ENCODE measurements at places on chromosomes 7 and 10.

DNA sequence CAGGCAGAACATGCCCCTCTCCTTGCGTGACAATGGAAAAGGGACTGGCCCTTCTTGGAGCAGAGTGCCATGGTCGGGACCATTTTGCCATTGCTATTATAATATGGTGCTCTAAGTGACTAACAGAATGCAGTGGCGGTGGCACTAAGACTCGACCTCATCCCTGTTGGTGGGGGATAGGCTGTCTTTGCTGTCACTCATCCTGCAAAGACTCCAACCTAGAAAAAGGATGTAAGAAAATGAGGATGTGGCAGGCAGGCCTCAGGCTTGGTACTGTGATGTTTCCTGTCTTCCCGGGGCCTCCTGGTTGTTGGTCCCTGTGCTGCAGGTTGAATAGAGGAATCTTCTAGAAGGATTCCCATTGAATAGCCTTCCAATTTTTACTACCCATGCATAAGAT lies 18.6 kb downstream of the BLNK start:
- no peak for DNase-seq

DNA sequence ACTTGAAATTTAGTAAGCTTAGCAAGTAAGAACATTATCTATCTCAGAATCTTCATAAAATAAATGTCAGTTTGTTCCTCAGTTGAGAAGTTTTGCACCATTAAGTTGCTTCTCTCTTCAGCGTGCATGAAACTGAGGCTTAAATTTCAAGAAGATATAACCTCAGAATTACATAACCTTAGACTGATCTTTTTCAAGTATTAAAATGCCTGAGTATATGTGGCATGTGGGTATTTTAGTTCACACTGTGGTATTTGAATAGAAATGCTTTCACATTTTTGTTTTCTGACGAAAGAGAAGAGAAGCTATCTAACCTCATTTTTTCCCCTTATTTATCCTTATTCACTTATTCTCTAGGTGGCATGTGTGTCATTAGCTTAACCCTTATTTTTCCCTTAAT lies 104.1 kb downstream of the PHF14 start:
- no peak for DNase-seq

DNA sequence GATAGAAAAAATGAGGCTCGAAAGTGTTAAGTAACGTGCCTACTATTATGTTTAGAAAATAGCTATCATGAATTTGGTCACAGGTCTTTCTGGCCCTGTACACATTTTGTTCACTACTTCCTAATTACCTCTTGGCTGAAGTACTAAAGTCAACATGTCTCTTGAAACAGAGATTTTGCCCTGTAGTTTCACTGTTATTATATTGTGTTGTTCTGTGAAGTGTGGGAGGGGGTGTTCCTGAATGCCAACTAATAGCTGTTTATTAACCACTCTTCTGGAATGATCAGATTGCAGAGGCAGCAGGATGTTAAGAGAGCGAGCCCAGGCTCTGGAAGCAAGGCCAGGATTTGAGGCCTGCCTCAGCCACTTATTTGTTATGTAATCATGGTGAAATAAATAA lies 72.1 kb downstream of the RNF133 start:
- DNase-seq = no peak

GRCh38 chr7:73811760-73812168 lies 19.0 kb upstream of the CLDN4 start:
- DNase-seq = peak; percentile 45

DNA sequence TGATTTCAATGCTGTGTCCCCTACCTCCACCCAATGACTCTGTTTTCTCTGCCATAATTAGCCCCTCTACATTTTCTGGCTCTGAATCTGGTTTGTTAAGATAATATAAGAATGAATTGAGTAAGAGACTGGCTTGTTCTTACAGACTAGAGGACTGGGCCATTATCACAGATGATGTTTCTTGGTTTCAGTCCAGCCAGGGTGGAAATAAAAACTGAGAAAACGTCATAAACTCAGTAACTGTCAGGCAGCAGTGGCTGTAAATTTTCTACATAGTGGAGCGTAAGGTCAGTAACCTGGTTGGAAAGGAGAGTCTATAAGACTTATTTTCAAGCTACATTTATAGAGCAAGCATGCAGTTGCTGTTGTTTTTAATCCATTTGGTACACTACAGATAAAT lies 485.4 kb downstream of the HTR7 start:
- no peak for DNase-seq

DNA sequence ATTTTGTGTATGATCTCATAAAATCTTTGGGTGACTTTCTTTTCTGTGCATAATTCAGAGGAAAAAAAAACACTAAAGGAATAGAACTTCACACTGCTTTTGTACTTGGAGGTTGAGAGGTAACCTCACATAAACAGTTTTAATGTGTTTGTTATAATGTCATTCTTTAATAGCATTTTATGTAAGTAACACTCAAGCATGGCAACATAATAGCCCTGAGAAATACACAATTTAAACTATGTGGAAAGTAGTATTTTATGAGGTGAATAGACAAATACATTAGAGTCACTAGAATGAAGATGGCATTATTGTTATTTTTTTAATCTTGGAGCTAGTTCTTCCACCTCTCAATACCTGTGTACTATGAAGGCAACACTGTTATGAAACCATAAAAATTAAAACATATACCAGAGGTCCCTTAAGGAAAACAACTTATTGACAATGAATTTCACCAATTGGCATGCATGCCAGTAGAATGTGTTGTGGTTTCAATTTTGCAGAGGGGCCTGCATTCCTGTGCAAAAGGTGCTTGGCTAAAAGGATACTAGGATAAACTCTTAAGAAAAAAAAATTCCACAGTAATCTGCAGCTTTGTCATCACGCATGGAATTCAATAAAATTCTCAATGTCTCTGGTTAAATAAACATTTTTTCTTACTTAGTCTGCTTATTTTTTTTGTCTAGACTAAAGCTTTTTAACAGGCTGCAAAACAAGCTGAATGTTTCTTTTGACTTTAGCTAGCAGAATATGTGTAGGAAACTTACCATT lies 102.5 kb downstream of the CD36 start:
- DNase-seq = no peak

- DNase-seq = no peak
These were observed 357.8 kb upstream of the MBL2 start for GRCh38 chr10:53130337-53130736.

DNA sequence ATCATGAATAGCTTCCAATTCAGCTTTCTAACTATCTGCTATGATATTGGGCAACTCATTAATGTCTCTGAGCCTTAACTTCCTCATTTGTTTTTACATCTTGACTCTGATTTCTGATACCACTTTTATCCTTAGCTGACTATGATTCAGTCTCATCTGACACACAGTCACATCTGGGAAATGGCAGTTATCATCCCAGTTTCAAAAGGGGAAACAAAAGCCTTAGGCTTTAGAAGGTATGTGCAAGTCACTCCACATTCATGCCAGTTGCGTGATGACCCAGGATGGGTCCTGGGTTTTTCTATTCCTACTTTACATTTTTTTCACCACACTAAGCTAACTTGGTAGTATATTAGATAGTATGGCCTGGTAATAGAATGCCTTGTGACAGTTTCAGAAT lies 12.7 kb downstream of the SCIN start:
- no peak for DNase-seq

DNA sequence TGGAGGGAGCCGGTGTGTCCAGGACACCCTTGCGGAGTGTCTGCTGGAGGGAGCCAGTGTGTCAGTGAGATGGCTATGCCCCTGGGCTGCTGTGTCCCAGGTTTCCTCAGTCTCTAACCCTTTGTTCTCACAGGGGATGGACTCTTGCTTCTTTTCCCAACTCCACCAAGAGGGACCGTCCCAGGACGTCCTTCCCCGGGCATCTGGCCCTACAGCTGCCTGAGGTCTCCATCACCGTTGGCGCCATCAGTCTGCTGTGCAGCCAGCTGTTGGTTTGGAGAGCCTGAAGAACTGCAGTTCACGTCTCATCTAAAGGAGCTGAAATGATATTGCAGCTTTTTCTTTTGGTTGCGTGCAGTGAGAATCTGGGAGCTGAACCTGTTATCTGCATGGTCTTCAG lies 136.2 kb downstream of the VIPR2 start:
- DNase-seq = no peak

DNA sequence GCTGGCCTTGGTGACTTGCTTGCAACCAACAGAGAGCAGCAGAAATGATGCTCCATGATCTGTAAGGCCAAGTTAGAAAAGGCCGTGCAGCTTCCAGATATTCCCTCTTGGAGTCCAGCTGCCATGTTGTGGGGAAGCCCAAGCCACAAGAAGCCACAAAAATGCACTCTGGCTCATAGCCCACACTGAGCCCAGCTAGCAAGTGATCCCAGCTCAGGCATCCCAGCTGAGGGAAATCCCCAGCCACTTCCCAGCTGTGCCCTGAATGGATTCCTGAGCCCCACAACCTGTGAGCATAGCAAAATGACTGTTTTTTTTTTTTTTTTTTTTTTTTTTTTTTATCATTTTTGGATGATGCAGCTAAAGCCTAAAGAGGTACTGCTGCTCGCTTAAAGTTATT lies 11.1 kb upstream of the SDK1 start:
- DNase-seq = no peak

DNA sequence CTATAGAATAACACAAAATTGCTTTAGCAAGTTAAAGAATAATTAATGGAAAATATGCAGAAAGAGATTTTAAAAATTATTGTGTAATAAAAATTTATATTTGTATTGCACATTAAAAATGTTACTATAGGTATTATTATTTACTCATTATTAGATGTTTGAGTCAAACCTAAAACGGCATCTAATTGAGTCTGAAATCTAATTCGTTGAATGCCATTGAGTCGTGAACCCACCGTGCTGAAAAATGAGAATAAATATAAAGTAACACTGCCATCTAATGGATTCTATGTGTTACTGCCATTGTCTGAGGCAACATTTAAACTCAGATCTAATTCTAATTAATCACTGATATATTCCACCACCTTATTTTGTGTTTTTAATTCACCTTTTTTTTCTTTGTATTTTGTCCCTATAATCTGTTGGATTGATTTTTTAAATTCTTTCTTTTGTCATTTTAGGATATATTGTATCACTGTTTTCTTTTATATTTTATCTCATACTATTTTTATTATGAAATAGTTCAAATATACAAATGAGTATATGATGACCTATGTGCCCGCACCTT lies 62.2 kb downstream of the SAMD9 start:
- no peak for DNase-seq

GRCh38 chr10:3424111-3424851 lies 251.7 kb upstream of the PITRM1 start:
- DNase-seq = no peak

GRCh38 chr7:74343281-74344131 lies 54.3 kb downstream of the CLIP2 start:
- DNase-seq = no peak

Measured in activated CD8-positive, alpha-beta memory T cell treated with anti-CD3 and anti-CD28 coated beads for 1 hour (primary cell).